ENCODE measurements at places on chromosomes 5 and 9. TPM values are rescaled to one million over a fixed set of nuclear protein-coding genes. Genes with fewer than 3 reads are reported as not detected.
A peak's percentile ranks its signal among the peaks of the same experiment; 100 is the strongest.

- no peak overlapping the region for H3K27ac ChIP-seq
- H3K4me1 ChIP-seq, result no peaks in the 10 kb centered on the region
- H3K36me3 ChIP-seq, result no peaks in the 10 kb centered on the region
- no peak for DNase-seq
- H3K4me3 ChIP-seq, result no peak overlapping the region
- H3K27me3 ChIP-seq, result no peaks in the 10 kb centered on the region
Observed at GRCh38 chr5:15026011-15026893, 154.7 kb upstream of the ANKH start.

DNA sequence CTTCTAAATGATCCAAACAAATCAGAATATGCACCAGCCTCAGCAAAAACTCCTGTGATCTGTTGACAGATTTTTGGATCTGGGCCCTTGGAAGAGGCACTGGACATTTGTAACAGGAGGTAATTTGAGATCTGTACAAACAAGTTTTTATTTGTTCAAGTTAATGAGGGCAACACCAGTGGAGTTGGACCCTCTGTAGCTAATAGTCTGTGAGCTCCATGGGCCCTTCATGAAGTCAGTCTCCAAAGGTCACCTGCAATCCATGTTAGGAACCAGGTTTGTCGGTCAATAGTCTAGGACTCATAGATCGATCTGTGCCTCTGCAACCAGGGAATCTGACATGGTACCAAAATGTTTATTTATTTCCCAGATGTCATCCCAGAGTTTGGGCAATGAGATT is 40.9 kb downstream of the PAM start:
- no peaks in the 10 kb centered on the region for H3K36me3 ChIP-seq
- H3K4me3 ChIP-seq, result no peak overlapping the region
- no peaks in the 10 kb centered on the region for H3K27me3 ChIP-seq
- no peaks in the 10 kb centered on the region for H3K4me1 ChIP-seq

- DNase-seq, result no peak
- peaks cover 15% of the 10 kb centered on the region for H3K4me1 ChIP-seq
- H3K36me3 ChIP-seq, result no peaks in the 10 kb centered on the region
- no peak overlapping the region for H3K27ac ChIP-seq
Observed at GRCh38 chr5:125142458-125142857, 396.0 kb upstream of the ZNF608 start.

ARSI gene
- 0.10 TPM for total RNA-seq

DNA sequence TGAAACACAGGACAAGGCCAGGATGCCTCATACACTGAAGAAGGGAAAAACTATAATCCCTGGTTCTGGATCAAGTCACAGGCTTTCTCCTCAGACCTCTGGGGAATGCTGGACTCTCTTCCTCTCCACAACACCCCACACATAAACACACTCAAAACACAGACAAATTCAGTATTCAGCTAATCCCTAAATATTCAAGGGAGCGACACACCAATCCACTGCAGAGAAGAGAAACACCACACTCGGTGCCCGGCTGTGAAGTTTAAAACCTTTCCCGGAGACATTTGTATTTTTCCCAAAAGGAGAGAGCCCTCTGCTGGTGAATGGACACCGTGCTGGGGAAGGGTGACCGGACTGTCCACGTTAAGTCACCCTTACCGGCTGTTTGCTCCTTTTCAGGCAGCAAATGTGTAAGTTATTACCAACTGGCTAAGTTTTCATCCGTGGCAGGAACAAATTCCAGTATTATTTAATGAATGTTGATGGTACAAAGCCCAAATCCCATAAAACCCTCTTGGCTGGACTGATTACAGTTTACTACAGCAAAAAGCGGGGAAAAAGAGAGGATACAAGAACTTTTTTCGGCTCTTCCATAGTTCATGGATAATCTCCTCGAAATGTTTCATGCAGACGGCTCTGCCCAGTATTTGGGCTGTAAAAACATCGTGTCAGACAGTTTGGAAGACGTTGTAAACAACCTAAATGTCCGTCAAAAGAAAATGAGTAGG is 130.9 kb upstream of the SLC30A5 start:
- DNase-seq, result peak; percentile 15
- H3K36me3 ChIP-seq, result no peaks in the 10 kb centered on the region
- no peaks in the 10 kb centered on the region for H3K27me3 ChIP-seq
- H3K27ac ChIP-seq, result no peak overlapping the region
- no peak overlapping the region for H3K4me3 ChIP-seq
- H3K4me1 ChIP-seq, result no peaks in the 10 kb centered on the region

GRCh38 chr5:52523701-52524100 is 264.0 kb upstream of the ITGA1 start:
- H3K4me3 ChIP-seq, result no peak overlapping the region
- no peaks in the 10 kb centered on the region for H3K36me3 ChIP-seq
- no peak overlapping the region for H3K27ac ChIP-seq
- no peaks in the 10 kb centered on the region for H3K27me3 ChIP-seq
- no peak for DNase-seq

GRCh38 chr9:93673839-93674334 is 97.5 kb downstream of the PHF2 start:
- no peaks in the 10 kb centered on the region for H3K27me3 ChIP-seq
- H3K27ac ChIP-seq, result no peak overlapping the region
- H3K36me3 ChIP-seq, result no peaks in the 10 kb centered on the region
- no peak for DNase-seq

WNK2 gene
- total RNA-seq, result not detected

DNA sequence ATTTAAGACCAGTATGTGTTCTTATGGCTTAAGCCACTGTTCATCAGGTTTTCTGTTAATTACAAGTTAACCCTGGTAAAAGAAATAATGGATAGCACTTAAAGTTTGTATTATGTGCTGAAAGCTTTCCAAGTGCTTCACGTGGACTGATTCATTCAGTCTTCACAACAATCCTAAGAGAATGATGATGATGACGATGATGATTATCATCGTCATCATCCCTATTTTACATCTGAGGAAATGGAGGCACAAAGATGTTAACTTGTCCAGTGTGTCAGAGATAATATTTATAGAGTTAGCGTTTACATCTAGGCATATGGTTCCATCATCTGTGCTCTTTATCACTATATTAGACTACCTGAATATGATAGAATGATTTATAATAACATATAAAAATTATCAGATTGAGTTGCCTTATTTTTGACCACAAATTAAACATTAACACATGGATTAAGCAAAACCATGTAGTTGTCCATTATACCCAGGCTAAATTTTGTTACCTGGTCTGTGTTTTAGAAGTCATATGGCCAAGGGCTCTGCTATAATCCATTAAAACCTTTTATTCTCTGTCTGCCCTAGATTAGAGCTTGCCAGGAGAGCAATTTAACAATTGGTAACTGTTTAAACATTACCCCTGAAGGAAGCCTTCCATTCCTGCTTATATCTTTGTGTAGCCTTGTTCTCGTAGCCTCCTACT is 102.3 kb upstream of the MAP3K1 start:
- H3K27me3 ChIP-seq, result no peaks in the 10 kb centered on the region
- no peaks in the 10 kb centered on the region for H3K36me3 ChIP-seq
- H3K4me1 ChIP-seq, result peaks cover 3% of the 10 kb centered on the region

RNF180 gene
- not detected for total RNA-seq

GRCh38 chr9:113912816-113913215 is 36.7 kb downstream of the ZNF618 start:
- no peaks in the 10 kb centered on the region for H3K27me3 ChIP-seq
- no peak for DNase-seq
- no peaks in the 10 kb centered on the region for H3K36me3 ChIP-seq

Data from B cell (primary cell).